ENCODE measurements at places on chromosomes 5 and 9.

DNA sequence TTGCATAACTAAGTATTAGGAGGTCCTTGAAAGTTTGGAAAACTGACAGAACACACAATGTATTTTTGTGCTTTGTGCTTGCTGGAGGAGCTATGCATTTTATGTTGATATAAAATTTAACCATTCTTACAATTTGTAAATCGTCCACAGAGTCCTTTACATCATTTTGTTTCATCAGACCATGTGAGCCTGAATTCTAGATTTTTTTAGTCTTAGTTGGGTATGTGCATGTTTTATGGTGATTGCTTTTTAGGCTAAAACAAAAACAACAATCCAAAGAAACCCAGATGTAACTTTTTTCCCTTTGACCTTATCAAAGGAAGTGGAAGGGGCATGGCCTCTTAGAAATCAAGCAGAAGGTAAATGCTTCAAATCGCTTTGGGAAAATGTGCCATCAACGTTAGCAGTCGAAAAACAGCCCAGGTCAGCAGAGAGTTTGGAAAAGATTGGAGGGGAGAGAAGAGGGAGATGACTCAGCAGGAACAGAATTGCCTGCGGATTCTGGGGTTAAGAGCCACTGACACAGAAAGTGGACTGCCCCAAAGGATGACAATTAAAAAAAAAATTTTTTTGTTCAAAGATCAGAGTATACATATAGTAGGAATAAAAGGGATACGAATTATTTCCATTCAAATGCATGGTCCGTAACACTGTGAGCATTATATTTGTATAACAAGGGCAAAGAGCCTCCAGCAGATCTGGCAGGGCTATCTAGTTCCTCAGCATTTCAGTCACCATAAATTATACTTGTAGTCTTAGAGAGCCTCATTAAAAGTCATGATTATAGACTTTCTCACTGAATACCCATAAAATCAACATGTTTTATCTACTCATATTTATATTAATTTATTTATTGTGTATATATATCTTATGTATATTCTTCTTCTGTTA lies 253.5 kb upstream of the HAPLN1 start:
- no peak for DNase-seq

DNA sequence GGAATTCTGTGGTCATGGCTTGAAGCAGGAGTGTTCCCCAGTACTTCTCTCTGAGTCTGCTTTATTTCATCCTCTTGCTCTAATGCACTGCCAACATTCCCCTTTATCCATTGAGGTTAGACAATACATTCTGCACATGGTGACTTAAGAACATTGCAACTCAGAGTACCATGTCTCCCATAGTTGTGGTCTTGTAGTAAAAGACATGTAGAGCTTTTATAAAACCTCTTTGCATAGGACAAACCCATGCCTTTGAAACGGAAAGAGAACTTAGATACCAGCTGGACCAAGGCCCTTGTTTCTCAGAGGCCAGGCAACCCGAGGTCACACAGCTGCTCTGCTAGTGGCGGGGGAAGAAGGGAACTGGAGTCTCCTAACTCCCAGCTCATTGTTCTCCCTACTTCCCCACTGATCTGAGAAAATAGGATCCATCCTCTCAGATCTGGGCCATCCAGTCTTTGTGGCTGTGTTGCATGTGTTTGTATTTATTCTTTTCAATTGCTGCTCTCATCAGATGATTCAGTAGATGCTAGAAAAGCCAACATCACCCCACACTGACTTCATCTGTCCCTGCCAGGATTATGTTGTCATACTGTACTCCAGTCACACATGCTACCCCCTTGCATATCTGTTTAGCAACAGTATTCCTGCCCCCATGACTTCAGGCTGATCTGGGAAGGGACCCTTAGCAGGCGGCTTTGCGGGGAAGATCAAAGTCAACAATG lies 236.9 kb downstream of the SAXO1 start:
- DNase-seq: no peak

GRCh38 chr5:52859628-52860027 lies 71.9 kb downstream of the ITGA1 start:
- no peak for DNase-seq

DNA sequence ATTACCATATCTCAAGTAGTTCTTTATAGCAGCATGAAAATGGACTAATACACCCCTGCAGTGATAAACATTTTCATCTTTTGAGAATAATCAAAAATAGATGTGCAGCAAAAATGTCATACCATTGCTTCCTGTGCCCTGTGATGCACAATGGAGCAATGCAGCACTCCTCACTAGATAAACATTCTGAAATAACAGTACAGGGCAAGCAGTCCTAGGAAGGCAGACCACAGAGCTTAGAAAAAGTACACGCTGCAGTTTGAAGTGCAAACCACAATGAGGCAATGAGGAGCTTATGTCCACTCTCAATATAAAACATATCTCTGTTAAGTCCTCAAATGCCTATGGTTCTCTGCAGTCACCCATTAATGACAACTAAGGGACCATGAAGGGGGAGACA lies 367.6 kb downstream of the PDE4D start:
- no peak for DNase-seq

DNA sequence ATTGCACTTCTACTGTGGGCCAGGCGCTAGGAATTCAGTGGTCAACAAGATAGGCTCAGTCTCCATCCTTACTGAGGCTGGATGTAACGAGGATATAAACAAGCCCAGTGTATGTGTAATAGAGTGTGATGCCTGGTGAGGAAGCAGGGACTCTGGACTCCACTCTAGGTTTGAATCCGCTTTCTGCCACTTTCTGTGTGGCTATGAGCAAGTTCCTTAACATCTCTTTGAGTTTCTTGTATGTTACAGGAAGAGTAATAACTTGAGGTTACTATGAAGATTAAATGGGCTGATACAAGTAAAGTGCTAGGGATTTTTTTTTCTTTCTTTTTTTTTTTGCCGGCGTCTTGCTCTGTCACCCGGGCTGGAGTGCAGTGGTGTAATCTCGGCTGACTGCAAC lies 12.4 kb downstream of the DOCK2 start:
- DNase-seq: no peak

GRCh38 chr5:45578270-45578669 lies 117.9 kb downstream of the HCN1 start:
- no peak for DNase-seq

GRCh38 chr9:114388764-114389375 lies 1.1 kb upstream of the AKNA start:
- no peak for DNase-seq

GRCh38 chr5:107322936-107323335 lies 347.8 kb downstream of the EFNA5 start:
- DNase-seq: no peak

- DNase-seq: no peak
These were observed 196.2 kb downstream of the SLCO4C1 start for GRCh38 chr5:102099766-102100331.

- no peak for DNase-seq
These were observed 221.8 kb downstream of the MEF2C start for GRCh38 chr5:88660947-88661805.

DNA sequence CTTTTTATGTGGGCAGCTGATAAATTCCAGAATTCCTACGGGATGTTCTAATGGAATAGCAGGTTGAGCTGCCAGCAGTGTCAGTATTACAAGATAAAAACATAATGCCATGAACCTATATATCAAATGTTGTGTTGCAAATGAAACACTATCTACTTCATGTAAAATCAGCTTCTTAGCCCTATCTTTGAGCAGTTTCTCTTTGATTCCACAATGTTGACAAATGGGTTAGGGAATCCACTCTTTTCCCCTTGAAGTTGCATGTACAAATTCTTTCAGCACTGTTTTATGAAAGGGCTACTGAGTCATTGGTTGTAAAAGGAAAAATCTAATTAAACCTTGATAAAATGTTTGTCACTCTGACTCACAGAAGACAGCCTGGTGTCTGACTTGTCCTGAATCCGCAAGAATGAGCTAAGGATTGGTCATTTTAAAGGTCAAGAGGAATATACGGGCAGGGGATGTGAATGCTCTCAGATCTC lies 950.6 kb upstream of the NUDT12 start:
- no peak for DNase-seq

DNA sequence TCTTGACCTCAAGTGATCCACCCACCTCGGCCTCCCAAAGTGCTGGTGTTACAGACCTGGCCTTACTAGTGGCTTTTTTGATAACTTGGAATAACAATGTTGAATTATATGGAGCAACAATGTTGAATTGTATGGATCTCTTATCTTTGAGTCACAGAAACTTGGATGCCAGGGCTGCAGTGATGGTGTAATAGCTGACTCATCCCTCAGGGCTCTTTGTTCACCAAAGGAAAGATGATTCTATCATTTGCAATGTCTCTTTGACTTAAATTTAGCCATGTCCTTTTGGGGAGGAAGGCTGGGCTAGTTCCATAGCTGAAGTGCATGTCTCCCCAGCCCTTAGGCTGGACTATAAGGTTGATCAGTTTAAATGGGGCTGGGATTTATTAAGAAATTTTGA lies 172.3 kb downstream of the PDZD2 start:
- no peak for DNase-seq

- DNase-seq: no peak
These were observed 179.1 kb upstream of the SMIM23 start for GRCh38 chr5:171606414-171607024.

DNA sequence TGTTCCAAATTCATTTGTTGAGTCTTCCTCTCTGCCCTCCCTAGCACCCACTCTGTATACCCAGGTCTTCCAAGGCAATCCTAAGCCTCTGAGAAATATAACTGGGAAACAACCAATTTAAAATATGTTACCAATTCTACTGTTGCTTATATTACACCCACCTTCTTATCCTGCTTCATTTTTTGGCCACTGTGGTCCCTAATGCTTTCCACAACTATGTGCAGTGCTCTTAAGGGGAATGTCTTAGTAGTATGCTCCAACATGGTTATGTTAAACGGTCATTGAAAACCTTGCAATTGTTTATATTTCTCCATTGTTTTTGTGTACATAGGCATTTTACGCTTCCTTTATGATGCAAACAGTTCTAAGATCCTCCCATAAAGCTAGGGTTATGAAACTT lies 273.1 kb upstream of the HAPLN1 start:
- DNase-seq: no peak

GRCh38 chr9:93587651-93588347 lies 11.4 kb downstream of the PHF2 start:
- DNase-seq: no peak

- no peak for DNase-seq
These were observed 21.0 kb downstream of the MACROH2A1 start for GRCh38 chr5:135377751-135378680.

DNA sequence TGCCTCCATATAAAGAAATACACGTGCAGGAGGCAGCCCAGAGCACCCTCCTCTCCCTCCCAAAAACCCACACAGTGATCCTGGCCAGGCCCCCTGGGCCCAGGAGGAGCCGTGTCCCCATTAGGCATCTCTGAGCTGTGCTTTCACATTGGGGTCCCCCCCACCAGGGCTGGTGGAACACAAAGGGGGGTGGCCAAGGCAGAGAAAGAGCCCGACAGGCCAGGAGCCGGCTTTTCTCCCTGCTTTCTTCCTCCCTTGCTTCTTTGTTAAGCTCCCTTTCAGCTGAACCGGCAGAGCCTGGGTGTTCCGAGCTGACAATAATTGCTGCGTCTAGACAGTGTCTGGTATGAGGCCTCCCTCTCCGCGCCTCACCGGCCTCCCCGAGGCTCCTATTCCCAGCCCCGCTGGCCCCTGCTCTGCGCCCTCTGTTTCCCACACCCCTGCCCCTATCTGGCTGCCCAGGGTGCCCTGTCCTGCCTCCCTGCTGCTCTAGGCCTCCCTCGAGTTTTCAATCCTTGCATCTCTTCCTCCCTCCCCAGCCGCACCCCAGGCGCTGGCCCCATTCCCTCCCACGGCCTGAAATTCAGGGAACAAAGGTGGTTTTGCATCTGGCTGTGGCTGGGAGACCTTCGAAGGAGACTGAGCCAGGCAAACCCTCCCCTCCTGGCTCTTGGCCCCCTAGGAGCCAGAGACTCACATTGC lies 120.6 kb downstream of the C9orf50 start:
- no peak for DNase-seq

GRCh38 chr9:121992571-121993212 lies 100.4 kb downstream of the TTLL11 start:
- peak; percentile 11 for DNase-seq

- no peak for DNase-seq
These were observed 12.2 kb upstream of the CSNK1A1 start for GRCh38 chr5:149563466-149563865.

DNA sequence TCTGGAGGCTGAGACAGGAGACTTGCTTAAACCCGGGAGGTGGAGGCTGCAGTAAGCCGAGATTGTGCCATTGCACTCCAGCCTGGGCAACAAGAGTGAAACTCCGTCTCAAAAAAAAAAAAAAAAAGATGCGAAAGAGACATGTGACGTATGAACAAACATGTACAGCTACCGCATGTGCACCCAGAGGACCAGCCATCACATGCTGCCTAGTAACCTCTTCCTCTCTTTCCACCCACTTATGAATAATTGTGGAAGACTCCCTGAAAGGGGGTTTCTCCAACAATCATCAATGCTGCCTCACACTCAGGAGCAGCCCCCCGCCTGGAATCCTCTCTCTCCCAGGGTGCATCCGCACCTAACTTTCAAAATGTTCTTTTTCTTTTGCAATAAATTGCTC lies 2.2 kb downstream of the SARDH start:
- no peak for DNase-seq

- DNase-seq: no peak
These were observed 434 bp upstream of the FSD1L start for GRCh38 chr9:105447386-105447813.

GRCh38 chr9:76703270-76703669 lies 61.0 kb upstream of the PCA3 start:
- no peak for DNase-seq
